Stimulated activated CD8-positive, alpha-beta memory T cell treated with anti-CD3 and anti-CD28 coated beads, Interleukin-15, amount 100 ng/mL, for 1 hour (primary cell): ENCODE measurements at places on chromosomes 7 and 10.
A peak's percentile ranks its signal among the peaks of the same experiment; 100 is the strongest.

DNA sequence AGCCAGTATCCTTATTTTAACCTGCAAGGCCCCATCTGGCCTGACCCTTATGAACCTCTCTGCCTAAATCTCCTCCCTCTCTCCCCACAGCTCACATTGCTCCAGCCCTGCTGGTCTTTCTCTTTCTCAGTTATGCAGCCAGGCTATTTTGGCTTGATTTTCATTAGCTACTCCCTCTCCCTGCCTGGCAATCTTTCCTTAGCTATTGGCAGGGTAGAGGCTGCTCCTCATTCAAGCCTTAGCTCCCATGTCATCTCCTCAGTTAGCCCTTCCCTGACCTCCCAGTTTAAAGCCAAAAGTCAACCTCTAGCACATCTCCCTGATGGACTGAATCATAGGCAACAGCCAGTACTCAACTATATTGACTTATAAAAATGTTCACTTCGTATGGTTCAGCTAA, 214.4 kb upstream of the CELF2 start:
- DNase-seq = no peak

DNA sequence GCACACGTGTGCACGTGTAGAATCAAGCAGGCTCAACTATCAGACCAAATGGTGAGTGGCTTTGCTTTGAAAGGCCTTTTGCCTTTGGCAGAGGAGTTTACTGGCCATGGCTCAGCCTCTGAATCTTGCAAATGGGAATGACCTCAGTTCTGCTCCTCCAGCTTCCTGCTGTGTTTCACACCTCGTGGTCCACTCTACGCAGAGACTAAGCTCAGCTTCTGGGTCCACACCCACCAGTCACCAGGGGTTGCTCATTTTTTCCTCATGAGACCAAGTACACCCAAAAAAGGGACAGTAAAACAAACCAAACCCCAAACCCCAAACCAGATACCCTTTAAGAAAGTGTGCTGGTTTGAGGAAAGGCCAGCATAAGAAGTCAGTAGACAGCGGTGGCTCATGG, 236.4 kb downstream of the DNAJB6 start:
- no peak for DNase-seq

GRCh38 chr10:45491061-45491460, 117.0 kb downstream of the ALOX5 start:
- DNase-seq = no peak

- DNase-seq = no peak
These were observed 42.4 kb upstream of the GDF10 start for GRCh38 chr10:47257396-47258120.

DNA sequence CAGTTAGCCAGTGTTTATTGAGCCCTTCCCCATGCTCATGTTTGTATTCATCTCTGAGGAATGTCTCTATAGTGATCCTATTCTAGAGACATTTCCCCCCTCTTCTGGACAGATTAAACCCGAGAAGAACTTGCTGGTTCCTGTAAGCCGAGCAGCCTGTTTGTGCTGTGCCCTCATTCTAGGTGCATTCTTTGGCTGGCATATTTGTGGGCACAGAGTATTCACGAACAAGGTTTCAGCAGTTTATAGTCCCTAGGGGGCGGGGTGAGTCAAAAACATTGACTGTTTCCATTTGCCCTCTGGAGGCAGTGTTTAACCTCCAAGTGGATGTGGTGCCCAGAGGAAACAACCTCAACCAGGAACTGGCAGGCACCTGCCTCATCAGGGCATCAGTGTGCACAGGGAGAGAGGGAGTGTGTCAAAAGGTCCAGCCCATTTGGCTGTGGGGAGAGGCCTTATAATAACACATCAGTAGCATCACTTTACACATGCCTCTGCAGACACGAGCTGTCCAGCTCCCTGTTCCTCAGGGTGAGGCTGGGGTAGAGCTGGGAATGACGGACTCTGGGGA, 273.3 kb upstream of the LRGUK start:
- DNase-seq = no peak

GRCh38 chr10:100670828-100671479, 74.4 kb upstream of the PAX2 start:
- peak; percentile 26 for DNase-seq

DNA sequence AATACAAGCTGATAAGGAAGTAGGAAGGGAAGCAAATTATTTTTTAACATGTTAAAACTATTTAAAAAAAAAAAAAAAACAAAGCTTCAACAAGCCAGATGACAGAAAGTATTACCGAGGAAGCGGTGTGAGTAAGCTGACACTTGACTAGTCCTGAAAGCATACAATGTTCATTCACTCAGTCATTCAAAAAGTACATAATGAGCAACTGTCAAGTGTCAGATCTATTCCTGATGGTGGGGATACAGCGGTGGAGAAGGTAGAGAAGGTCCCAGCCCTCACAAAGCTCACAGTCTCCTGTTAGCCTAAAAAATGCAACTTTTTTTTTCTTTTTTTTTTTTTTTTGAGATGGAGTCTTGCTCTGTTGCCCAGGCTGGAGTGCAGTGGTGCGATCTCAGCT, 40.0 kb downstream of the RAPGEF5 start:
- no peak for DNase-seq

GRCh38 chr10:61391281-61391680, 61.9 kb downstream of the TMEM26 start:
- DNase-seq = no peak

GRCh38 chr7:45384499-45384898, 189.7 kb upstream of the ADCY1 start:
- DNase-seq = no peak

GRCh38 chr10:17379151-17379690, 75.2 kb downstream of the ST8SIA6 start:
- DNase-seq = no peak
